ENCODE measurements at places on chromosomes 1 and 21. TPM values are rescaled to one million over a fixed set of nuclear protein-coding genes. Genes with fewer than 3 reads are reported as not detected.

Gene PTPN22
- total RNA-seq, result not detected

Gene MYOG
- not detected for total RNA-seq

Gene CD5L
- total RNA-seq, result not detected

Gene S100A7A
- not detected for total RNA-seq

Gene LCE1B
- total RNA-seq, result not detected

Gene OR10Z1
- not detected for total RNA-seq

All from A549 treated with AZD2906 at 1 μM for 4 hours (cell line).